SIG-M5 (cell line): ENCODE measurements at places on chromosomes 1 and 21.

- DNase-seq = no peak
Observed at GRCh38 chr1:31159869-31160611, 79.6 kb downstream of the NKAIN1 start.

- DNase-seq = no peak
Observed at GRCh38 chr1:204931768-204932572, 61.3 kb downstream of the NFASC start.

DNA sequence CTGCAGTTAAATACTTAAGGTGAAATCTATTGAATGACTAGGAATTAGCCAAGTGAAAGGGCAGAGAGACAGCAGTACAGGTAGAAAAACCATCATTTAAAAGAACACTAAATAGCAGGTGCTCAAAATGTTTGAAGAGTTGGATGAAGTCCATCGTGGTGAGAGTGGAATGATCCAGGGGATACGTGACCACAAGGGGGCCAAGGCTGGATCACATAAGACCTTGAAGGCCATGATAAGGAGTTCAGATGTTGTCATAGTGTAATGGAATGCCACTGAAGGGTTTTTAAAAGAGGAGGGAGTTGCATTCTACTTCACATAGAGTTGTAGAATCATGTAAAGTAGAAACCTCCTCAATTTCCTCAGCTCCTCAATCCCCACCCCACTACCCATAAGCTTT lies 34.8 kb upstream of the HOOK1 start:
- DNase-seq = no peak

DNA sequence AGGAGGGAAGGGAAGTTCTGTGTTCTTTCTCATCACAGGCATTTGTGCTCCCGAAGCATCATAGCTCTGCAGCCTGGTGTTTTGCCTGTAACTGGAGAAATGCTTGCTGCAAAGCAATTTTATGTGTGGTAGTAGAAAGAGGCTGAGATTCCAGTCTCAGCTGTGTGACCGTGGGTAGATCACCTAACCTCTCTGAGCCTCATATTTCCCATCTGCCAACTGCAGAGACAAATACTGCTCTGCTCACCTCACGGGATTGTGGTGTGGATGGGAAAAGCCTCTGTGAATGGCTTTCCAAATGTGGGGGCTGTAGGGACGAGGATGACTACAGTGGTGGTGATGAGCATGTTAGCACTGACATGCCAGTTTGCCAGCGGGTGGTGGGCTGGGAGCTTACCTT lies 84.0 kb downstream of the MDM4 start:
- DNase-seq = no peak

DNA sequence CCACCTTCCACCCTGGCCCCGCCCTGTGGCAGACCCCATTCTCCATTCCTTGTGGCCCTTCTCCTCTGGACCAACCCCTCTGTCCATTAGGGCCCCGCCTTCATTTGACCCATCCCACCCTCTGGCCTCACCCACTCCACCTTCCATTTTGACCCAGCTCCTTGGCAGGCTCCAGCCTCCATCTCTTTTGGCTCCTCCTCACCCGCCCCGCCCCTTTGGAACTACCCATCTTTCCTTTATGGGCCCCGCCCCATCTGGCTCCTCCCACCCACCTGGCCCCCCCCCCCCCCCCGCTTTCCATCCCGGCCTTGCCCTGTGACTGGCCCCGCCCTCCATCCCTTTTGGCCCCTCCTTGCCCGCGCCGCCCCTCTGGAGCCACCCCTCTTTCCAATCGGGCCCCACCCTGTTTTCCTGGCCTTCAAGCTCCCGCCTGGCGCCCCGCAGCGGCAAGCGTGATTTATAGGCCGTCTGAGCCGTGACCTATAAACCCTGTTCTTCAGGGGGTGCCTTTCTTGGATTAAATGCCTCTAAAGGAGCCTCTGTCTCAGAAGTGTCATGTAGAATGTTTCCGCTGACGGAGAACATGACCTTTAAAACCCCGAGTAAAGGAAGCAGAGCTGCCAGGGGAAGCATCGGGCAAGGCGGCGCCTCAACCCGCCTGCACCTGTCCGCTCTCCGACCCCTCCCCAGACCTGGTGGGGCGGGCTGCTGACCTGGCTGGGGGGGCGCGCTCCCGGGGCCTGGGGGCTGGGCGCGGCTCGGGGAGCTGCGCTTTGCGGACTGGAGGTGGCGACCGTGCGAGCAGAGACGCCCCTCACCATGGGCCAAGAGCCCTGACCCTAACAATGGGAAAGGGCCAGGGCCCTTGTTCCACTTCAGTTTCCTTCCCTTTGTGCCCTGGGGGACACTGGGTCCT lies 178.0 kb downstream of the CAMTA1 start:
- DNase-seq = no peak

DNA sequence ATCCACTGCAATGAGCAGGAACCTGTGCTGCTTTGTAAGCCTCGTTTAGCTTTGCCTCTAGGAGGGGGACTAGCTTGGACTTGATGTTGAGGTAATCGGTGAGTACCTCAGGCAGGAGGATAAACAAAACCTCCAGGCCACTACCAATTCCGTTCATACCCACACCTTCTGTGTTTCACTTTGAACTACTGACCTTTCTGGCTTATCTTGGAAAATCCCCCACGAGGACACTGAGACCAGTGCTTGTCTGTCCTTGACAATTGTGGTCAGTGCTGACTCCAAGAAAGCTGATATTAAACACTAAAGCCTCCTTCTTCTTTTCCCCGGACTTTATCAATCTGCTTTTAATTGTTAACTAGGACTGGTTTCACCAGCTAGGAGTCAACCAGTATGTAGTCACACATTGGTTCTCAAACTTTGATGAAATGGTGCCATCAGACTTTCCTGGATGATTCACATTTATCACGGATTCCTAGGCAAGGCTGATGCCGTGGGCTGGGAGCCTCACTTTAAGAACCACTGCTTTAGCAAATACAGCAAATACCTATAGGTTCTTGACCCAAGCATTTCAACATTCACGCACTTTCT lies 52.7 kb downstream of the TGFB2 start:
- DNase-seq = no peak

GRCh38 chr1:207429963-207430362 lies 24.2 kb upstream of the CR2 start:
- DNase-seq = no peak
